ENCODE measurements at places on chromosomes 6 and 20.

GRCh38 chr6:63154535-63154934, 56.7 kb upstream of the FKBP1C start:
- no peak for DNase-seq

- DNase-seq = no peak
Measured at GRCh38 chr6:37019065-37019450, 13.6 kb downstream of the FGD2 start.

GRCh38 chr6:157584036-157584435, 203.0 kb downstream of the ZDHHC14 start:
- DNase-seq = no peak

- no peak for DNase-seq
Measured at GRCh38 chr6:12060780-12061609, 48.9 kb downstream of the HIVEP1 start.

DNA sequence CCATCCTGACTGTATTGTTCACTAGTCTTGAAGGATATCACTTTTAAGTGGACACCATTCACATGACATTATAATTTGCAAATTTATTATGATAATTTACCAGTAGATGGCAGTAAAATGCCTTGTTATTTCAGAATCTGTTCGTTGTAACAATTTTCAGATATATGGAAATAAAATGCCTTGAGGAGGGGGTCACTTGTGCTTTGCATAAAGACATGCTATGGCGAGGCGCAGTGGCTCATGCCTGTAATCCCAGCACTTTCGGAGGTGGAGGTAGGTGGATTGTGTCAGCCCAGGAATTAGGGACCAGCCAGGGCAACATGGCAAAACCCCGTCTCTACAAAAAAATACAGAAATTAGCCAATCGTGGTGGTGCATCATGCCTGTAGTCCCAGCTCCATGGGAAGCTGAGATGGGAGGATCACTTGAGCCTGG, 9.0 kb upstream of the NCOA6 start:
- peak; percentile 41 for DNase-seq

- DNase-seq = no peak
Measured at GRCh38 chr20:32839227-32839981, 19.3 kb upstream of the EFCAB8 start.

DNA sequence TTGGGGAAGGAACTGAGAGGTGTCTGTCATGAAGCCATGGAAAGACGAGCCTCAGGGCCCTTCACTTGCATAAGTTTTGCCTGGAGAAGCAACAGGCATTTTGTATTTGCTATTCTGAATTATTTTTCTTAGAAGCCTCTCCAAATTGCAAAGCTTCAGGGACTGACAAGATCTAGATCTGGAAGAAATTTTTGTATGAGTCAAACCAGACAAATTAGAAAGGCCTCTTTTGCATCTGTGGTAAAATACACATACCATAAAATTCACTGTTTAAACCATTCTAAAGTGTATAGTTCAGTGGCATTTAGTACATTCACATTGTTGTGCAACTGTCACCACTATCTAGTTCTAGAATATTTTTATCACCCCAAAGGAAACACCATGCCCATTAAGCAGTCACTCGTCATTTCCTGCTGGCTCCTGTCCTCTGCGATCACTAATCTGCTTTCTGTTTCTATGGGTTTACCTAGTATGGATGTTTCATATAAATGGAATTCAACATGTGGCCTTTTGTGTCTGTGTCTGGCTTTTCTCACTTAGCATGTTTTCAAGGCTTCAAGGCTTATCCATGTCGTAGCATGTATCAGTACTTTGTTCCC, 269.1 kb downstream of the PHF3 start:
- peak; percentile 82 for DNase-seq

GRCh38 chr6:2007165-2007564, 238.2 kb downstream of the GMDS start:
- DNase-seq = peak; percentile 65

DNA sequence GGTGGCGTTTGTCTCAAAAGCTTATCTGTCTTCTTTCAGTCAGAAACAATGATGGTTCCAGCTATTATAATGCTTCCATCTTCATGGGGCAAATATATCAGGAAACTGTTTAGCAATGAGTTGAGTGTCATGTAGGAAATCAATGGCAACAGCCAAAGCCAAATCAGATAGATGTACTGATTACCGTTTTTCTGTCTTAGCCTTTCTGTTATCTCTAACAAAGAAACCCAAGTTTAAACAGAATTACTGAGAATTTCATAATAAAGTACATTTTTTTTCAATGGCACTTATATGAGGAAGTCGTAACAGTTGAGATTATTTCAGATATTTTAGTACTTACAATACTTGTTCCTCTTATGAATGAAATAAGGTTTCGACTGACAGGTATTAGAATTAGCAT, 1.2 kb downstream of the NOX3 start:
- DNase-seq = no peak

DNA sequence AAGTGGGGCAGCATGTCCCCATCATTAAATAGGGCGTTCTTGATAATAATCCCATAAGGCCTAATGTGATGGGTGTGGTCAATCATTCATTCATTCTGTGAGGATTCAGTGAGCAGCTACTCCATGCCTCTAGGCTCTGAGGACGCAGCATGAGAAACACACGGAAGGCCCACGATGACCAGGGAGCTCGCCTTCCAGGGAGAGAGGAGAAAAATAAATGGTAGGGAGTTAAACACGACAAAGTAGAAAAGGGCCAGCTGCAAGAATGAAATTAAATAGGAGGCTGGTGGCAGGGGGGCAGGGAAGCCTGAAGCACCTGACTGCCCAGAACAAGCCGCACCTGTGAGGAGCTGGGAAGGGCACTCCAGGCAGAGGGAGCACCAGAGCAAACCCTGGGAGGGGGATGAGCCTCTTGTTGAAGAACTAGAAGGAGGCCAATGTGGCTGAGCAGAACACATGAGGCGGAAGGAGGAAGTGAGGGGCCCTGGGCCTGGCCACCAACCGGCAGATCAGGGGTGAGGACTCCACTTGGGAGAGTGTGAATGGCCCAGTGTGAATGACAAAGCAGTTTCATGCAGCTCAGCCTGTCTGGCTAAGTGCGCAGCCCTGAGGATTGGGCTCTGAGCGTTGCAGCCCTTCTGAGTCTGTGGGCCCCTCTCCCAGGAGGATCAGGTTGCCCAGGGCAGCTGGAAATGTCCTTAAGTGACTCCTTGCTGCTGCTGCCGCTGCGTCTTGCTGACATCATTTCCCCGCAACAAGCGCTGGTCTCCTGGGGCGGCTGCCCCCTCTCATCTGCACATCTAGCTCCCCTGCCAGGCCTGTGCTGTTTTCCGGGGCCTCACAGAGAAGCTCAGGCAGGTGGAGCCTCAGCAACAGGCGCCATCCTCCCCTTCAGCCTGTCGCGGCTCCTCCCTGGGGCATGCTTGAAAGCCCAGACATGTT, 99.9 kb downstream of the CDH26 start:
- DNase-seq = peak; percentile 9

- no peak for DNase-seq
Measured at GRCh38 chr20:59672576-59672975, 68.2 kb downstream of the PHACTR3 start.

DNA sequence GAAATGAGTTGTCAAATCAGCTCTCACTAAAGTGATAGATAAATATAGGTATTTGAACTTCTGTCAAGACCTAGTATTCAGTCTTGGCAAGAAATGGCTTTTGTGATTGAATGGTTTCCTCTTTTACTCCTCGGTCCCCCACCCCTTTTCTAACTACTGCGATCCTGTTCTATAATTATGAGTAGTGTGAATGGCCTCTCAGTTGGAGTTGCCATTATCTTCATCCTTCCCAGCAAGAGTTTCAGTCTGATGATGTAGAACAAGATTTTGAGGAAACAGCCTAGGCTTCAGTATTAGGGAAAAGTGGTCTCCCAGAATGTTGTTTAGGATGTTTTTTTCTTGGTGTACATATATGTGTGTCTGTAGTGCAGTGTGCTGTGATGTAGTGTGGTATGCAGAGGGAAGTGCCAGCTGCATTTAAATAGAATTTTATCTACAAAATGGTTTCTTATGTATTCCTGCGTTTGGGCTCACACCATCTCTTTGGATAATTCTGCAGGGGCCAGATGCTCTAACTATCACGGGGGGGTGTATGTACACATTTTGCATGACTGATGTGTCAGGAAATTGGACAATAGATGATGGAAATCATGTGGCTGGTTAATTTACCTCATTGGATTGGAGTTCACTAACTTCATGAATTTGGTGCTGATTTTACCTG, 180.1 kb upstream of the MMS22L start:
- DNase-seq = no peak

DNA sequence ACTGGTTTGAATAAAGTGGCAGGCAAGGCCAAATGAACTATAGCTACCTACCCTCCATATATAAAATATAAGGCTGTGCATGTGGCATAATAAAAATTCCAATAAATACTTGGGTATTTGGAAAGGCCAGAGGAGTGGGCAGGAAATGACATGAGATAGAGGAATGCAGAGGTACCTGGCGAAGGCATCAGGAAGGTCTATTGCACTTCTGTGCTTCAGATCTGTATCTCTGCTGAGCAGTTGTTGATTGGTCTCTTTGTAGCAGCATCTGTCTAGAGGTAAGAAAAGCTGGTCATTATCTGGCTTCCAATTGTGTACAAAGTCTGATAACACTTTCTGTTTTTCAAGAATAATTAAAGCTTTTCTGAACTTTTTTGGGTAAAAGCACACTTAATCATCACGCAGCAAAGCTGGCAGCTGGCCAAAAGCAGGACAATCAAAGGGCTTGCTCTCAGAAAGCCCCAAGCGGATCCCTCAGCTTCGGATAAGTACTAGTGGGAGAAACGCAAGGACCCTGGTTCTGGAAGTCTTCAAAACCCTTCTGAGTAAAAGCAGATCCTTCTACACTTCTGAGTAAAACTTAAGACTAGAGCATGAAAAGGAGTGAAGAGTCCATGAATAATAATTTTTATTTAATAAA, 120.1 kb upstream of the TCF21 start:
- DNase-seq = no peak

GRCh38 chr20:11979306-11979990, 61.8 kb downstream of the BTBD3 start:
- DNase-seq = no peak

GRCh38 chr6:12233693-12234571, 56.2 kb upstream of the EDN1 start:
- DNase-seq = peak; percentile 82

DNA sequence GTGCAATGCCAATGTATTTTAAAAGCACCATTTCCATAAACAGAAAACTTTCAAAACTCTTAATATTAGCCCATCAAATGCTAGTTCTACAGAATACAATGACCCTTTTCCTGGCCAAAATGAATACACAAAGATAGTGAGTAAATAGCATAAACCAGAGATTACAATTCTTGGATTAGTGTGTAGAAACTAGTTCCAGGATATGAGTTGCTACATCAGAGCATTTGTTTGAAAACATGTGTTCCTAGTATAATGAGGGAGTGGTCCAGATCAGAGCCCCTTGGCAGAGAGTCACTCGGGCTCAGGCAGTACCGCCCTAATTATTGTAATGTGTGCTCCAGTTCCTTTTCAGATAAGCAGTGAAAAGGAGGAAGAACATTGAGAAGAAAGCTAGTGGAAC, 63.7 kb upstream of the COL21A1 start:
- peak; percentile 16 for DNase-seq

GRCh38 chr6:121522771-121523386, 87.4 kb downstream of the GJA1 start:
- DNase-seq = peak; percentile 74

DNA sequence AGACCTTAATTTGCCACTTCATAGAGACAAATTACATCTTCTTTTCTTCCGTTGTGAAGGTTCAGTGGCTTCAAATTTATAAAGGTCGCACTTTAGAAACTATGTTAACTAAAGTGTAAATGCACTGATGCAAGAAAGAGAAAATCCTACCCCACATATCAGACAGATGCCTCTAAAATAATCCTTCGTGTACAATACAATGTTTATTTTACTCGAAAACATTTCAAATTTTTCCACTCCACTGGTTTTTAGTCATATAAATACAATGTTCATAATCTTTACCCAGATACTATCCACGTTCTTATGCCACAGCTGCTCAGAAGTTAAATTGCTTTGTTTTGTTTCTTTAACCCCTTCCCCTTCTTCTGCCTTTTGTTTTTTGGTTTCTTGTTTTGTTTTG, 140.3 kb upstream of the LAMP5 start:
- no peak for DNase-seq
